ENCODE measurements at places on chromosomes 2 and 18. TPM values are rescaled to one million over a fixed set of nuclear protein-coding genes. Genes with fewer than 3 reads are reported as not detected.

DNA sequence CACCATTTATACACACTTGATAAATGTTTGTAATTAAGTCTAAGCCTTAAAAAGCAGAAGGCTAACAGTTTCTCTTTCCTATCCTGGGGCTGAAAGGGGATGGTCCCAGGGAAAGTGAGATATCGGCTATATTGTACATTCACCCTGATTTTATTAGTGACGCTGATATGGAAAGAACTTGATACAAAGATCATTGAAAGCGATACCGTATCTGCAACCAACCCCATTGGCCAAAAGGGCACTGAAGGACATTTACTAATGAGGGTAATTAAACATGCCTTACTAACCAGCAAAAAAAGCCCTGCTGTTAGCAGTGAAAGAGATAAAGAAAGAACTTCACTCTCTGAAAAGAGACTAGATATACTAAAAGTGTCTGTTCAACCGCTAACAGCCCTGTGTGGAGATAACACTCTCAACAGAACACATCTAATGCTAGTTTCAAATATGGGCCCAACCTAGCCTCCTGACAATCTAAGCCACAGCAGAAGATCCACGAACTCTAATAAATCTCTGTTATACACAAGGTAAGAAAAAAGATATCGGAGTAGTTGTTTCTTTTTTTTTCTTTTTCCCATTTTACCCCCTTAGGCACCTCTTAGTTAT, 200.0 kb downstream of the CDH2 start:
- DNase-seq: no peak

Gene PLGLB1
- total RNA-seq: 0.42 TPM

Gene BOK
- total RNA-seq: 29.7 TPM

Gene PPP1R1C
- 0.93 TPM for total RNA-seq

DNA sequence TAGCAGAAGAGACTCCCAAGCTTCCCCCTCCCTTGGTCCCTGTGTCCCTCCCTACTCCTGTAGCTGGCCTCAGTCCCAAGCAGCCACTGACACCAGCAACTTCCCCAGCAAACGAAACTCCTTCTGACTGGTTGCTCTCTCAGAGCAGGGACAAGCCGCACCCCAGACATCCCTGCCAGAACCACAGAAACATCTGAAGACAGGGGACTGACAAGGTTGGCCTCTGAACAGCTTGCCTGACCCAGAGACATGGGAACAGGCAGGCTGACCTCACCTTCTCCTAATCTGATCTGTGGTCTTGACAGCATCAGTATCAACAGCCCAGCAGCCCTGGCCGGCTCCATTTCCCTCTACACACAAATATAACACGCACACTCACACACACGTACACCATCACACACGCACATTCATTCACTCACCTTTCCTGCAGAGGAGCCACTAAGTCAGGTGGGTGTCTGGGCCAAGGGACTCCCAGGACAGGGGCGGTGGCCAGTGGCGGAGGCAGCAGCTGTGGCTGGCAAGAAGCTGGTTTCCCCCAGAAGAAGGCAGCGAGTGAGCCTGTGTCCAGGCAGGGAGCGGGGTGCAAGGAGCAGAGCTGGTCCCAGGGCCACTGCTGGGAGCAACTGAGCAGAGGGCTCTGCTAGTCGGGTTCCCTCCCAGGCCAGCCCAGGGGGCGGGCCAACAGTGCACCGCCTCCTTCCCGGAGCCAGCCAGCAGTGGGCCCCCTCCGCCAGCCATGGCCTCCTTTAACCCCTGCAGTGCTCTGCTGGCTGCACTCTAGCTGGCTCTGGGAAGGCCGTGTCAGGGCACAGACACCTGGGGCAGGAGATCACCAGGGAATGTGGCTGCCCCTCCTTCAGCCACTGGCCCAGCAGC, 59.1 kb downstream of the TNS1 start:
- peak; percentile 94 for DNase-seq

Gene EPG5
- total RNA-seq: 20.2 TPM

GRCh38 chr18:39952816-39953215, 2002.2 kb upstream of the PIK3C3 start:
- DNase-seq: no peak

DNA sequence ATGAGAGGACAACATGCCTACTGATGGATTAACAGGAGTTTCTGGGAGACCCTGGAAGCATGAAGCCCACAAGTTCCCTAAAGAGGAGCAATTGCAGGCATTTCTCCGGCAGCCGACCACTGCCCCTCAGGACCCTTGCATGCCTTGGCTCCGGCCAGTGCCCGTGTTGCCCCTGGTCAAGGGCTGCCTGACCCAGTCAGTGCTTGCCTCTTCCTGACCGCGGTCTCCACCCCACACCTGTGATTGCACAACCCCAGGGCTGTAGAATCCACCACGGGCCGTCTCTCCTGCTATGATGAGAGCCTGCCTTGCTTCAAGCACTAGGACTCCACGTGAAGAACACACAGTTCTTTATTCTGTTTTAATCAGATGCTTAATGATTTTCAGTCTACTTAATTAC, 127.5 kb downstream of the GLI2 start:
- DNase-seq: peak; percentile 76

DNA sequence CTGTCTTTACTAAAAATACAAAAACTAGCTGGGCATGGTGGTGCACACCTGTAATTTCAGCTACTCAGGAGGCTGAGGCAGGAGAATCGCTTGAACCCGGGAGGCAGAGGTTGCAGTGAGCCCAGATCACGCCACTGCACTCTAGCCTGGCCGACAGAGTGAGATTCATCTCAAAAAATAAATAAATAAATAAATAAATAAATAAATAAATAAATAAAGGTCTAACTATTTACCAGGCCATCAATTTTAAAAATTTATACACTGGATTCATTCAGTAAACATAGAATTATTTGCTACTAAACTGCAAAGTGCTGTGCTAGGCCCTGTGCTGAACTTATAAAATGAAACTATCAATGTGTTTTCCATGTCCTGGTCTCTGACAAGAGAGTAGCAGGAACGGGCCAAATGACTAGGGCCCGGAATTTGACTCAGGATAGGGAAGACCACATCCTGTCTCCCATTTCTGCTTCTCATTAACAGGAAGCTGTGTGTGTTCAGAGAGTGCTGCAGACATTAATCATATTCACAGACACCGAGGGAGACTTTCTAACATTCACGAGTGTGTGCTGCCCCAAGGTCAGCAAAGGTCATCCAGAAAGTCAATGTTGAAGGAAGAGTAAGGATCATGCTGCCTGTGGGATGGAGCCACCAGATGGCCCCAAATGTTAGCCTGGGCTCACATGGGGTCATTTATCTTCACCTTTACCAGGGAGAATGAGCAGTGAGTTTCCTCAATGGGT, 95.8 kb downstream of the SPP2 start:
- no peak for DNase-seq

Gene REG3A
- 2.5 TPM for total RNA-seq

Gene IDH1
- total RNA-seq: 81.8 TPM

Gene SETBP1
- 76.9 TPM for total RNA-seq

DNA sequence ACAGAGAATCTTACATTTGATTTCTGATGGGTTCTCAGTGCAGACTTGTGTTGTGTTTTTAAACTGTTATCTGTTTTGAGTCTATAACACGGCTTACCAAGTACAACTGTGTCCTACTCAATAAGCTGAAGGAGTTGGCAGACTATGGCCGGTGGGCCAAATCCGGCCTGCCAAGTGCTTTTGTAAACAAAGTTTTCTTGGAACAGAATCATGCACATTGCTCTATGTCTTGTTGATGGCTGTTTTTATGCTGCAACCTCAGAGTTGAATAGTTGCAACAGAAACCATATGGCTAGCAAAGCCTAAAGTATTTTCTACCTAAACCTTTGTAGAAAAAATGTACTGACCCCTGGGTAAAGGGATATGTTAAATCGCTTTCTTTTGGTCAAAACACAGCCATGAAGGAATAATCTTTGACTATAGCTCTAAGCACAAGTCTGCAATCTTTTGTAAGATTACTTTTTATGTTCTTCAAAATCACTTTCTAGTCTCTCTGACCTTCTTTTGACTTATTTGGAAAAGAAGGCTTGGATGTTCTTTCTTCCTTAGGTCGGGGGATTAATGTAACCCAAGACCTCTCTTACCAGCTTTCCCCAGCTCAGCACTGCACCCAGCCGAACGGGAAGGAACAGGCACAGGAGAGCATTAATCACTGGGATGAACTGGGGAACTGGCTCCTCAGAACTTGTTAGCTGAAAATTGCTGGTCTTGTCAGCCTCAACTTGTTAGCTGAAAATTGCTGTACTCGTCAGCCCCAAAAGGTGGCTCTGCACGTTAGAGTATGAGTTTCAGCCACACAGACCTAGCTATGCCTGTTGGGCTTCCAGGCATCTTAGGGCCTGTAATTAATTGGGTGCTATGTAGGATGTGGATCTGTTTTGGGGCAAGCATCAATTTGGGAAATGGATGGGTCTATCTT, 75.4 kb downstream of the CD8B2 start:
- no peak for DNase-seq

Gene TMEM150A
- 18.3 TPM for total RNA-seq
